ENCODE measurements at places on chromosomes 2 and 18.

GRCh38 chr2:181140414-181140813 lies 160.0 kb downstream of the UBE2E3 start:
- DNase-seq = no peak

DNA sequence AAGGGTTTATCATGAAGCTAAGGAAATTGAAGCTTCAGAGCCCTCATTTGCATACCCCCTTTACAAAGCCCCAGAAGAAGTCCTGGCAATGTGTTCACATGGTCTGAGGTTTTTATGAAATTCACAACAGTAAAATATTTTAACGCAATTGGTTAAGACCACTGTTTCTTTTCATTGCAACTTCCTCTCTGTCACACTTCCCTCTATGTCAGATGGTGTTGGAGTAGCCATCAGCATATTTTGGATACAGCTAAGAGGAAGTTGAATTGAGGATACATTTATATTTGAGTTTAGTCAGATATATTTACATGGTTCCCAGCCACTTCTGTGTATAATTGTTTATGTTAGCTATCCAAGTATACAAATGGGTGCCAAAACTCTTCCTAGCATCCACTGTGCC lies 170.0 kb downstream of the TXNL1 start:
- DNase-seq = no peak

- no peak for DNase-seq
These were observed 29.7 kb upstream of the PID1 start for GRCh38 chr2:229300790-229301189.

GRCh38 chr18:44411262-44411905 lies 269.3 kb upstream of the SETBP1 start:
- no peak for DNase-seq

DNA sequence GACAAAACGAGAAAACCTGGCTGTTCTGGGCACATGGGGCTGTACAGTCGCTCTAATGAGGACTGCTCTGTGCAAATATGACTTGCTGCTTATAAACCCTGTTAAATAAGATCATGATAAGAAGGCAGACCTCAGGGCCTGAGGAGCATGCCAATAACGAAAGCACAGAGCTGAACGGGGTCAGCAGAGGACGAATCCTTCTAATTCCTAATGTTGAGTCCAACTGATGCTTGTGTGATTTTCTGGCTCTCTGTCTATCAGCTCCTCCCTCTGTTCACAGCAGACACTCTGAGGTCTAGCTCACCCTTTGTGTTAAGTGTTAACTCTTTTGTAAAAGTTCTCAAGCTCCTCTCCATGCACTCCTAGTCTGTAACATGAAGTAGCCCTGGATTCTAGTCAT lies 167.2 kb upstream of the REV1 start:
- no peak for DNase-seq

GRCh38 chr2:86213699-86214502 lies 14.6 kb downstream of the MRPL35 start:
- DNase-seq = no peak

GRCh38 chr2:200728630-200729029 lies 83.1 kb upstream of the BZW1 start:
- no peak for DNase-seq

DNA sequence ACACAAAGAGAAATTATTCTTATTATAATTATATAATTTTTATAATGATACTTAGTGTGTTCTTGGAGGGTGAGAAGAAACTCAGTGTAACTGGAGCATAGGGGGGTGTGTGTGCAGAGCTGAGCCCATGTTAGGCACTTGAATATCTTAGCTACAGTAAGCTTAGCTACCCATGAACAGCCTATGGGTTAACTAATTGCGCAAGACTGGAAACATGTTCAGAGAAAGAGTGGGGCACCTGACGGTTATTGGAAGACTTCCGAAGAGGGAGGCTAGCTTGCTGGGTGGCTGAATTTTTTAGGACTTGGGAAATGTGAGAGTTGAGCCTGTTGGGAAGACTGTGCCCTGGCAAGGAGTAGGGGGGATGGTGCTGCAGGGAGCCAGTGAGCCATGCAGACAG lies 229.2 kb downstream of the SLC4A3 start:
- DNase-seq = no peak
